ENCODE measurements at places on chromosomes 1 and 21. TPM values are rescaled to one million over a fixed set of nuclear protein-coding genes. Genes with fewer than 3 reads are reported as not detected.

Gene PTGS2
- 0.60 TPM for total RNA-seq

Gene FBXO2
- total RNA-seq = 2.0 TPM

Gene MGST3
- total RNA-seq = 59.0 TPM

Gene TMEM269
- 0.03 TPM for total RNA-seq

Gene BMP8B
- 10.9 TPM for total RNA-seq

Gene SLC25A33
- 8.9 TPM for total RNA-seq

Gene IFI44
- total RNA-seq = 23.5 TPM

Gene SLC25A34
- total RNA-seq = 0.94 TPM

Gene PLA2G2C
- not detected for total RNA-seq

Gene WDR64
- not detected for total RNA-seq

Gene SLC1A7
- 0.19 TPM for total RNA-seq

Gene USH2A
- 0.03 TPM for total RNA-seq

Gene LEMD1
- 6.8 TPM for total RNA-seq

Gene FAM72C
- 9.7 TPM for total RNA-seq

Gene GBP3
- total RNA-seq = 1.1 TPM

Gene APCS
- total RNA-seq = not detected

Gene RPTN
- not detected for total RNA-seq

Gene SYT14
- 3.8 TPM for total RNA-seq

Gene TCHHL1
- not detected for total RNA-seq

Gene NOS1AP
- total RNA-seq = 4.1 TPM

Gene GCSAML
- total RNA-seq = not detected

Gene ADCY10
- 0.05 TPM for total RNA-seq

Gene H3-3A
- 228 TPM for total RNA-seq

Gene FMO4
- total RNA-seq = 0.72 TPM

Gene FAM131C
- 1.5 TPM for total RNA-seq

Gene NEXN
- 2.5 TPM for total RNA-seq

Gene KRTAP12-2
- total RNA-seq = not detected

Gene C1orf115
- total RNA-seq = 0.68 TPM

Gene FHAD1
- total RNA-seq = 0.30 TPM

Gene C1orf198
- total RNA-seq = 20.0 TPM

Gene RUSC1
- 39.8 TPM for total RNA-seq

Measured in A375 (cell line).